ENCODE measurements at places on chromosomes 5 and 9. TPM values are rescaled to one million over a fixed set of nuclear protein-coding genes. Genes with fewer than 3 reads are reported as not detected.
A peak's percentile ranks its signal among the peaks of the same experiment; 100 is the strongest.

GRCh38 chr5:37184748-37185364 lies 64.3 kb downstream of the CPLANE1 start:
- H3K36me3 ChIP-seq: peaks cover 16% of the 10 kb centered on the region
- H3K4me3 ChIP-seq: no peak overlapping the region
- no peaks in the 10 kb centered on the region for H3K27me3 ChIP-seq
- no peak for DNase-seq
- no peak overlapping the region for H3K27ac ChIP-seq

DNA sequence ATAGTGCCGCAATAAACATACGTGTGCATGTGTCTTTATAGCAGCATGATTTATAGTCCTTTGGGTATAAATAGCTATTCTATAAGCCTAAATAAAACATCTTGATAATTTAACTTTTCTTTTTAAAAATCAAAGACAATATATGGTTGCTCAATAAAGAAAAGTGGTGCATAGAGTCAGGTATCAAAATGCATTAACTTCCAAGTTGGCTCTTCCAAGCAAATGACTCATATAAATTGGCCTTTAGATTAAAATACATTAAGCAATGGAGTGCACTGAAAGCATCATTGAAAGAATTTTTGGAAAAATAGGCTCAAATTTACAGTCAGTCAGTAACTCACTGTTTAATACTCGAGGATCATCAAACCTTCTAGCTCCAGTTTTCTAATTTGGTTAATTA lies 106.6 kb downstream of the PLCXD3 start:
- no peak overlapping the region for H3K4me3 ChIP-seq
- no peaks in the 10 kb centered on the region for H3K36me3 ChIP-seq
- H3K4me1 ChIP-seq: no peaks in the 10 kb centered on the region
- H3K27ac ChIP-seq: no peak overlapping the region
- no peak for DNase-seq

GRCh38 chr5:136133922-136134379 lies 1.3 kb downstream of the SMAD5 start:
- H3K27ac ChIP-seq: no peak overlapping the region
- peaks cover 25% of the 10 kb centered on the region for H3K27me3 ChIP-seq
- peaks cover 32% of the 10 kb centered on the region for H3K4me1 ChIP-seq
- peak overlapping the region; percentile 82 for H3K4me3 ChIP-seq

DNA sequence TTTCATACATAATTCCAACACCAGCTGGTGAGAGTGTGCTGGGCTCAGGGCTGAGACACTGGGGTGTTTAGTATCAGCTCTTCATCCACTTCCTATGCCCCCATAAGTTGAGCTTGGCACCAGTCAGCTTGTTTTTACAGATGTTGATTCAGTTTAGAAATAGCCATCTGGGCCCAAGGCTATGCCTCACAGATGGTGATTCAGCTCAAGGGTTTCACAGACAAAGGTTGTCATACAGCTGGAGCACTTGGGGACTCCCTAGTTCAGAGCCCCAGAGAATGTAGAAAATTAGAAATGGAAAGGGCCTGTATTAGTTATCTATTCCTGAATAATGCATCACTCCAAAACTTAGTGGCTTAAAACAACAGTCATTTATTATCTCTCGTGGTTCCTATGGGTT lies 10.3 kb upstream of the CRHBP start:
- peaks cover 3% of the 10 kb centered on the region for H3K4me1 ChIP-seq
- H3K36me3 ChIP-seq: no peaks in the 10 kb centered on the region
- no peak overlapping the region for H3K4me3 ChIP-seq
- H3K27me3 ChIP-seq: peaks cover 7% of the 10 kb centered on the region

DNA sequence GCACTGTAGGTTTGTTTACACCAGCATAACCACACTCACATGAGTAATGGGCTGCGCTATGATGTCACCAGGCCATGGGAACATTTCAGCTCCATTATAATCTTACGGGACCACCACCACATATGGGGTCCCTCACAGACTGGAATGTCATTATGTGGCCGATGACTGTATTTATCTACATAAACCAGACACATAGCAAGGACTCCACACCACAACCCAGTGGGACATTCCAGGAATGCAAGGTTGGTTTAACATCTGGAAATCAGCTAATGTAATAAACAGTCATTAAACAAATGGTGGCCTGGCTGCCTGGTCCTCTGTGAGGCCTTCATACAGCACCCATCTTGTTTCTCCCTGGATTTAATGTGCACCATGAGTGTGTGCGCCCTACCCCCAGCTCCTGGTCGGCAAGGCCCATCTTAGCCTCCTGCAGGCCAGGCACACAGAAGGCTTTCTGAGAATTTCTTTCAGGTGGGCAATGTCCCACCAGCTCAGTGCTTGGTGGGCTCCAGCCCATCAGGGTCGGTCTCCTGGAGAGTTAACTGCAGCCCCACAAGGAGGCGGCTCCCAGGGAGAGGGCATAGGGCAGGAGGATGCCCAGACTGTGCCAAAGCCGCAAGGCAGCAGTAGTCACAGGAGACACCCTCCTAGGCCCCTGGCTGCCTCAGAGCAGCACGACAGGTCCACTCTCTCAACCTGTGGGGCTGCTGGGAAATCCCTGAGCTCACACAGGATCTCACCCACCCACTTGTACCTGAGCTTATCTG lies 35.9 kb upstream of the SARDH start:
- H3K4me3 ChIP-seq: no peak overlapping the region
- no peaks in the 10 kb centered on the region for H3K27me3 ChIP-seq
- H3K27ac ChIP-seq: no peak overlapping the region
- DNase-seq: no peak
- H3K4me1 ChIP-seq: no peaks in the 10 kb centered on the region

DNA sequence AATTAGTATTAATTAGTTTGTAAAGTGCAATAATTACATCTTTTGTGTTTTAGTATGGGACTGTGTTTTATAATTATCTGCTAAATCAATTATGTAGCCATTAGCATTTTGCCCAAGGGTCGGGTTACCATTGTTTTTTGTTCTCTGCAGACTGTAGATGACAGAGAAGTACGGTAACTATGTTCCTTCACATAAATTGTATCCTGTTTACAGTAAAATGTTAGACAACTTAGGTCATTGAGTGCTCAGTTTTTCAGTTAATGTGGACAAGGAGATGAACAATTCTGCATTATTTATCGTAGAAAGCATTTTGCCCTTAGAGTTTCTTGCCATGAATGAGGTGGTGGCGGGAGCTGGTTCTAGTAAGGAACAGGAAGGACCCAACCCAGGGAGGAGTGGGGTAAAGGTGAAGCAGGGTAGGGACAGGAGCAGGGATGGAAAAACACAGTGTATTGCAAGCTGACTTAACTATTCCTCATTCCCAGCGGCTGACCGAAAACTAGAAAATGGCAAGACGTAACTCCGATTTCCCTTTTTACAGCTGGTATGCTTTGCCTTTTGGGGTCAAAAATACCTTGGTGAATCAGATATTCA lies 243.7 kb upstream of the SLC24A2 start:
- peaks cover 3% of the 10 kb centered on the region for H3K4me1 ChIP-seq
- H3K27ac ChIP-seq: no peak overlapping the region
- no peak overlapping the region for H3K4me3 ChIP-seq
- no peaks in the 10 kb centered on the region for H3K36me3 ChIP-seq
- H3K27me3 ChIP-seq: no peaks in the 10 kb centered on the region
- no peak for DNase-seq

GRCh38 chr9:101212661-101213060 lies 172.1 kb downstream of the BAAT start:
- no peaks in the 10 kb centered on the region for H3K4me1 ChIP-seq
- no peak for DNase-seq
- no peak overlapping the region for H3K27ac ChIP-seq
- H3K36me3 ChIP-seq: no peaks in the 10 kb centered on the region

The PCDHA10 gene
- not detected for total RNA-seq

The RNF180 gene
- not detected for total RNA-seq

DNA sequence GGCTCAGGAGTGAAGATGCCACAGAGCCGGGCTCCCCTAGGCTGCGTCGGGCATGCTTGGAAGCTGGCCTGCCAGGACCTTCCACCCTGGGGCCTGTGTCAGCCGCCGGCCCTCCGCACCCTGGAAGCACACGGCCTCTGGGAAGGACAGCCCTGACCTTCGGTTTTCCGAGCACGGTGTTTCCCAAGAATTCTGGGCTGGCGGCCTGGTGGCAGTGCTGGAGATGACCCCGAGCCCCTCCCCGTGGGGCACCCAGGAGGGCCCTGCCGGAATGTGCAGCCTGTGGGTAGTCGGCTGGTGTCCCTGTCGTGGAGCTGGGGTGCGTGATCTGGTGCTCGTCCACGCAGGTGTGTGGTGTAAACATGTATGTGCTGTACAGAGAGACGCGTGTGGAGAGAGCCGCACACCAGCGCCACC lies 113.1 kb downstream of the RXRA start:
- peaks cover 6% of the 10 kb centered on the region for H3K27me3 ChIP-seq
- H3K27ac ChIP-seq: no peak overlapping the region
- peaks cover 3% of the 10 kb centered on the region for H3K36me3 ChIP-seq
- no peak overlapping the region for H3K4me3 ChIP-seq

GRCh38 chr9:113678119-113678858 lies 197.8 kb upstream of the ZNF618 start:
- DNase-seq: no peak
- H3K27me3 ChIP-seq: peaks cover 39% of the 10 kb centered on the region
- no peak overlapping the region for H3K27ac ChIP-seq
- H3K4me3 ChIP-seq: no peak overlapping the region
- no peaks in the 10 kb centered on the region for H3K4me1 ChIP-seq

The C9orf85 gene
- 7.3 TPM for total RNA-seq

The ORM2 gene
- total RNA-seq: not detected

The HTR1A gene
- not detected for total RNA-seq

The INSL4 gene
- not detected for total RNA-seq

GRCh38 chr9:20760246-20760891 lies 76.3 kb downstream of the FOCAD start:
- DNase-seq: no peak
- H3K36me3 ChIP-seq: peaks cover 22% of the 10 kb centered on the region
- no peak overlapping the region for H3K4me3 ChIP-seq
- no peaks in the 10 kb centered on the region for H3K27me3 ChIP-seq
- no peaks in the 10 kb centered on the region for H3K4me1 ChIP-seq

Data from activated CD4-positive, alpha-beta memory T cell treated with anti-CD3 and anti-CD28 coated beads for 36 hours (primary cell).